Coronary artery (tissue), 2 donors: ENCODE measurements at places on chromosomes 11 and 22.

GRCh38 chr11:119266063-119266462 is 50.9 kb downstream of the MCAM start:
- DNase-seq = no peak

GRCh38 chr11:82539669-82540068 is 194.0 kb downstream of the FAM181B start:
- no peak for DNase-seq

- DNase-seq = no peak
Observed at GRCh38 chr11:31337806-31338205, 31.7 kb downstream of the DCDC1 start.

DNA sequence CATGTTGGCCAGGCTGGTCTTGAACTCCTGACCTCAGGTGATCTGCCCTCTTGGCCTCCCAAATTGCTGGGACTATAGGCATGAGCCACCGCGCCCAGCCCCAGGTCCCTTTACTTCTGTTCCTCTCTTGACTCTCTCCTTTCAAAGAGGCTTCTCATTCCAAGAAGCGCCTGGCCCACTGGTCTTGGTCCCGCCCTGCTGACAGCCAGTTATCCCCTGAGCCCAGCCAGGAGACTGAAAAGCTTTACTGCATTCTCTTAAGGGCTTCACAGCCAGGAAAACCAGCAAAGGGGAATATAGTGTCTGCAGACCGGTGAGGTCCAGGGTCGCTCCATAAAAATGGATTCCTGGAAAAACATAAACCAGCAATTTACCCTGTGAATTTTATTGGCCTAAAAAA is 68.3 kb downstream of the NFAM1 start:
- DNase-seq = no peak

DNA sequence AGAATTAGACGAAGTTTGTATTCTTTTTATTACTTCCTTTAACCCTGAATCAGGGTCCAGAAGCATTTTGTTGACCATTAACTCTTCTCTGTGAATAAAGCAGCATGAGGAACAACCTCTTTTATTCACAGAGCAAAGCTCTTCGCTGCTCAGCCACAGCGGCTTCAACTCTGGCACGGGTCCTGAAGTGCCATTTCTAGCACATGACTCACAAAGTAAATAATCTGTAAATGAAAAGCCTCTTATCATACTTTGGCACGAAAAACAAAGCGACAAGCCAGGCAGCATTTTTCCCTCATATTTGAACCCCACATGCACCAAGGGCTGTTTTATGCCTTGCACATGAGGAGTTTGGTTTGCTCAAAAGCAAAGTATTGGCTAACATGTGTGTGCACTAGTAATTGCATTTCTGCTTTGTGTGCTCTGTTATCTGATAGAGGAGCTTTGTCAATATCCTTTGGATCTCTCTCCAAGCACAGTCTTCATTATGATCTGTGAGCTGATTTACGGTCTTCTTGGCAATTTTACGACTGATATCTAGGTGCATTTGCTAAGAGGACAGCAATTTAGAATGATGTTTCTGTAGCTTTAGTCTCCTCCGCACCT is 33.0 kb upstream of the APOBEC3A start:
- peak; percentile 83 for DNase-seq

- DNase-seq = no peak
Observed at GRCh38 chr22:25091458-25091857, 108.2 kb upstream of the CRYBB3 start.

GRCh38 chr11:117199053-117199915 is at the start of gene TAGLN:
Gene TAGLN, plus strand, starts transcription at chr11:117199370. Its CDS starts 3,644 bp downstream, at chr11:117203014.
- DNase-seq = peak; percentile 99

DNA sequence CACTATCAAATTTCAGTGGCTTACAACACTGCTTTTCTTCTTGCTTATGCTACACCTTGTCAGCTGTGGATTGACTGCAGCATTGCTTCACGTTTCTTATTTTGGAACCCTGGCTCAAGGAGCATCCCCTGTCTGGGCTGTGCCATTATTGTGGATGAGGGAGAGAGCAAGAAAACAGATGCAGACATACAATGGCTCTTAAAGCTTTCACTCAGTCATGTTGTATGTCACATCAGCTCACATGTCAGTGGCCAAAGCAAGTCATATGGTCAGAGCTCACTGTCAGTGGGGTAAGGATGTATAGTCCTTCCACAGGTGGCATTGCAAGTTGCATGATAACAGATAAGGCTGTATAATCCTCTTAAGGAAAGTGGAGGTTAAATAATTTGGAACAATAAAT is 10.0 kb downstream of the ARHGEF12 start:
- DNase-seq = no peak

DNA sequence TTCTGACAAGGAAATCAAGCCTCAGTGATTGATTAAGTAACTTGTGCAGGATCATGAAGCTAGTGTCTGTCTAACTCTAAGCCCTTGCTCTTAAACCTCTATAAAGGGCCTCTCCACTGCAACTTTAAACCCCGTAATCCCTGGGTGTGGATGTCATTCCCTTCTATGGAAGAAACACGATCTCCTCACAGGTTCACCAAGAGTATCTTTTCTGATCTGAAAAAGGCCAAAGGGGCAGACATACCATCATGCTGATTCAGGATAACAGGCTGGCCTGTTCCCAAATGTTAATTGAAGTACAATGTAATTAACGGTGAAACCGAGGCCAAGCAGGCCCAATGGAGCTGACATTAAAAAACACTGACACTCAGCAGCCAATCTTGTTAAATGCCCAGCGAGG is 17.1 kb downstream of the TTC12 start:
- DNase-seq = no peak

GRCh38 chr11:129313541-129314297 is 61.9 kb upstream of the BARX2 start:
- no peak for DNase-seq

DNA sequence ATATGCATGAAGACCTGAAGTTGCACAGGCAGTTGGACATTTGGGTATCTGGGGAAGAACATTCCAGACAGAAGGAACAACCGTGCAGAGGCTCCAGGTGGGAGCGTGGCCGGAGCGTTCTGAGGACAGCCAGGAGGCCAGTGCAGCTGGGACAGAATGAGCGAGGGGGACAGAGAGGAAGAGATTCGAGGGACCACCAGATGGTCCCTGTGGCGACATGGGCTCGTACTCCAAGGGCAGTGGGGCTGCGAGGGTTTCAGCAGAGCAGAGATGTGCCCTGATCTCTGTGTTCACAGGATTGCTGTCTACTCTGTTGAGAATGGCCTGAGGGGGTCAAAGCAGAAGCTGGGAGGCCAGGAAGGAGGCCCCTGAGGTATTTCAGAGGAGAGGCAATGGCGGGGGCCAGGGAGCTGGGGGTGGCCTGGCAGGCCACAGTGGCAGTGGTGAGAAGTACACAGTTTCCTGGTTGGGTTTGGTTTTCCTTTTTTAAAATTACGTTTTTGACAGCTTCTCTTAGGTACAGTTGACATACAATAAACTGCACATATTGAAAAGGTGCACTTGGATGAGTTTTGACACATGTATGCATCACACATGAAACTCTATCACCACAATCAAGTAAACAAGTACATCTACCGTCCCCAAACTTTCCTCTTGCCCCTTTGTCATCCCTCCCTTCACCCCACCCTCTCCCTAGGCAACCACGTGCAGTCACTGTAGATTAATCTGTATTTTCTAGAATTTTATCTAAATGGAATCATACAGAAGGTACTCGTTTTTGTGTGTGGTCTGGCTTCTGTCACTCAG is 24.8 kb upstream of the SOX10 start:
- DNase-seq = no peak

DNA sequence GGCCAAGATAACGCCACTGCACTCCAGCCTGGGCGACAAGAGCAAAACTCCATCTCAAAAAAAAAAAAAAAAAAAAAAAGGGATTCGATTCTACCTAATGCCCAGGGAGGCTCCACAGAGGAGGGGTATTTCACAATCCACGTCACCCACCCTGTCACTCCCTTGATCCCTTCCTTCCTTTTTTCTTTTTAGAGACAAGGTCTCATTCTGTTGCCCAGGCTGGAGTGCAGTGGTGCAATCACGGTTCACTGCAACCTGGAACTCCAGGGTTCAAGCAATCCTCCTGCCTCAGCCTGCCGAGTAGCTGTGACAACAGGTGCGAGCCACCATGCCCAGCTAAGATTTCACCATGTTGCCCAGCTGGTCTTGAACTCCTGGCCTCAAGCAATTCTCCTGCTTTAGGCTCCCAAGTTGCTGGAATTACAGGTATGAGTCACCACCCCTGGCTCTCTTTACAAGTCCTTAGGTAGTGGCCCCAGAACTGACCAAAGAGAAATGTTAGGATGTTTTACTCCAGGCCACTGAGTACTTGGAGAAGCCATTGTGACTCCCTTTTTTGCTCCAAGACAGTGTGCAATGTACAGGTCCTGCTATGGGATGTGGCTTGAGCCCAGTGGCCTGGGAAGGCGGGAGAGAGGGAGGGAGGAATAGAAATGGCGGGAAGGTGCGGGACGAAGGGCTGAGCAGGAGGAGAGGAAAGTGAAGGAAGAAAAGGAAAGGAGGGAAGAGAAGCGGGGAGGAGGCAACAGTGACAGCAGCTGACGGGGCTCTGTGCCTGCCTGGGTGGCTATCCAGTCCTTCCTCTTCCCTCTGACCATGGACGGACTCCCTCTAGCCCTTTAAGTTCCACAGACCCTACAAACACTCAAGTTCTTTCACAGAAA is 11.8 kb upstream of the FXYD2 start:
- peak; percentile 45 for DNase-seq

DNA sequence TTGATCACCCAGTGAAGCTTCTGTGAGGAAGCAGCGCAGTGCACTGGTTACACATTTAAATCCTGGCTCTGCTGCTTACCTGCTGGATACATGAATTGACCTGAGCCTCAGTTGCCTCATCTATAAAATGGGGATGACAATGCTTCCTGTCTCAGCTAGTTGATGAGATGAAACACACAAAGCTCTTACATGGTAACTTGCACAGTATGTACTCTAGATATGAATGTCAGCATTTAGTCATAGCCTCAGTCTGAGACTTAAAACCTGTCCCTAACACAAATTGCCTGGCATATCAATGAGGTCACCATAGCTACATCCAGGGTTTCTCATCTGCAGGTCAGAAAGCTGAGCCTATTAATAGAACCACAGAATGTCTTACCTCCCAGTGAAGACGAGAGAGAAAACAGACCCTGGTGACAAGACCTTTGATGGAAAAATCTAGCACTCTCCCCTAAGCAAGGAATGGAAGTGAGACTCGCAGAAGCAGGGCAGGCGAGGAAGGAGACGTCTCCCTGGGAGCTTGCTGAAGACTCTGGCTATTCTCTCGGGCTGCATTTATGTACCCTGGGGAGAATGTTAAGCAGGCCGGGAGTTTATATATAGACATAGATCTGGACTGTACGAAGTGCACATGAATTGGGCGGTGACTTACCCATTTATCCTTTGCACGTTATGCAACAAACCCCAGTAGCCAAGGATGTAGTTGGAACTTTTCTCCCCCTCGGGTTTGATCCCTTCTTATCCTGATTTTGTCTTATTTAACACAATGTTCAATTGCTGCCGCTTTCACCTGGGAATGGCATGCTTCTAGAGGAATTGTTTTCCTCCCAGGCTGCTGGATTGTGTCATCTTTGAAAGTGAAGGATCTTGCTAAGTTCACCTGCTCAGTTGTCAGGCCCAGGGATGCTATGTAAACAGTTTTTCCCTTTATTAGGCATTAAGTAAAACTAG is 18.0 kb downstream of the SDHAF2 start:
- DNase-seq = no peak

DNA sequence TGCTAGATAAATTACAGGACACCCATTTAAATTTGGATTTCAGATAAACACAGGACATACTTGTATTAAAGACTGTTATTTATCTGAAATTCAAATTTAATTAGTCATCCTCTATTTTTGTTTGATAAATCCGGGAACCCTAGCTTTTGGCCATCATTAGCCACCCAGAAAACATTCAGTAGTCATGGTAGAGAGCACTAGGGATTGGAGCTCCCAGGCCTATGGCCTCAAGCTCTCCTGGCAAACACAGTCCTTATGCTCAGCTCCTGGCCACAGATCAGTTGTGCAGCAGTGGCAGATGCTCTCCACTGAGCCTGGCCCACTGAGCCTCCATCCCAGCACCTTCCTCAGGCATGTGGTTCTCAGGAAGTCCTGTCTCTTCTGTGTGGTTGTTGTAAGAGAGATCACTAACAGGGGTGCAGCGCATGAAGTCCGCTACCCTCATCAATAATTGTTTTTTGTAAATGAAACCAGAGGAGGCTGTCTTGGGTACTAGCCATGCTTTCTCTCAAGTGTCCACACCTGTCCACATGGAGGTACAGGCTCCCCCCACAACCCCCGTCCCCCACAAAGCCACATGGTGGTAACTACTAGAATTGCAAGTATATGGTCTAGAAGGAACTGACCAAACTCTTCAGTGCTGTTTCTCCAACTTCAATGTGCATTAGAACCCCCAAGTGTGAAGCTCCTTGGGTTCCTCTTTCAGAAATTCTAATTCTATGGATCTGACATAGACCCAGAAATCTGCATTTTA is 1.1 kb upstream of the IRAG1 start:
- no peak for DNase-seq

- no peak for DNase-seq
Observed at GRCh38 chr11:125165111-125165842, 726 bp downstream of the PKNOX2 start.

- DNase-seq = no peak
Observed at GRCh38 chr11:10692531-10693115, 932 bp downstream of the IRAG1 start.

GRCh38 chr11:111177037-111177871 is 68.3 kb upstream of the POU2AF2 start:
- DNase-seq = no peak

GRCh38 chr11:27991736-27992135 is 116.2 kb downstream of the KIF18A start:
- DNase-seq = no peak

DNA sequence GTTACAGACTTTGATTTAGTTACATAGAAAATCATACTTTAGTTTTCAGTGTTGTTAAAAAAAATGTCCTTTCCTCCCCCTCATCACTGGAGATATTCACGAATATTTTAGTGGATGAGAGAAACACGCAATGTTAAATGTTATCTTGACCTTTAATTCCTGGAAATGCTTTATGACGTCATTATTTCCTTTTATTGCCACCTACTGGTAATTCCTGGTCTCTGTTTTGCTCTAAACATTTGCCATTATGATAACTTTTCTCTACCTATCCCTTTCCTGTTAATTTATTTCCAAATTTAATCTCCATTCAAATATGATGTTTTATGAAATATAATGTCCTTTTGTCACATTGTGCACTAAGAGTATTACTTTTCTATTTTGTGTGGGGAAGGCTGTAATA is 770.6 kb downstream of the FAM181B start:
- no peak for DNase-seq

GRCh38 chr11:67119585-67120391 is 725 bp downstream of the KDM2A start:
- no peak for DNase-seq

- DNase-seq = peak; percentile 97
Observed at GRCh38 chr11:86174101-86175046, 70.2 kb upstream of the EED start.

GRCh38 chr11:122910775-122911174 is 28.2 kb downstream of the JHY start:
- no peak for DNase-seq

- DNase-seq = peak; percentile 93
Observed at GRCh38 chr11:68121067-68121899, at the start of gene CHKA. Gene CHKA, minus strand, starts transcription at chr11:68121388. Its CDS starts 211 bp downstream, at chr11:68121177.

DNA sequence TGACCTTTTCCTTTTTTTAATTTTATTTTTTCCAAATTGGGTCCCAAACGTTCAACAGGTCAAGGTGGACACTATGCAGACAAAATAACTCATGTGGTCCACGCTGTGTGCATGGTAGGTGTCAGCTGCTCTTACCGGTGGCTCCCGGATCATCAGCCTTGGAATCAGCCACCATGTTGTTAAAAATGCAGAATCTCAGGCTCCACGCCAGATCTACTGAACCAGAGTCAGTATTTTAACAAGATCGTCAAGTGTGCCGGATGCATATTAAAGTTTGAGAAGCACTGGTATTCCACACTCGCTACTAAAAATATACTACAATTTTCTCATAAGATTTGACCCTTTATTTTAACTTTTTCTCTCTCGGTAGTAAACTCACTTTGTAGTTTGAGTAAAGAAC is 553 bp upstream of the LDLRAD3 start:
- no peak for DNase-seq
